NCI-H187 treated with DMSO at 0.1 percent for 48 hours (cell line): ENCODE measurements at places on chromosomes 4 and X.

GRCh38 chr4:41122309-41122708 is 92.0 kb downstream of the APBB2 start:
- DNase-seq: no peak

DNA sequence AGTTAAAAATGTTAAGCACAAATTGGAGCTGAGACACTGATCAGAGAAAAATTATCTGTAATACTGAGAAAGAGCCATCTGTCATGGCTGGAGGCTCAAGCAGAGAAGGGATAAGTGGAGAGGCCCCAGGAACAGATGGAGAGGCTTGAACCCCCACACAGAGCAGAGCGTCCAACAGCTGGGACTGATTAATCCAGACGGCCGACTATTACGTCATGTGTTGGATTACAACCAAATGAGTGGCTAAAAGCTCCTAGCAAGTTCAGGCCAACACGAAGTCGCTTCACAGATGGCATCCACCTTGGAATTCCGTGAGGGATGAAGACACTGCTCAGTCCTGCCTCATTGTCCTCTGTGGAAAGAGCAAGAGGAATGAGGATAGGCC is 57.7 kb upstream of the ATXN3L start:
- no peak for DNase-seq

GRCh38 chrX:47179928-47180255 is 13.7 kb upstream of the UBA1 start:
- DNase-seq: no peak

DNA sequence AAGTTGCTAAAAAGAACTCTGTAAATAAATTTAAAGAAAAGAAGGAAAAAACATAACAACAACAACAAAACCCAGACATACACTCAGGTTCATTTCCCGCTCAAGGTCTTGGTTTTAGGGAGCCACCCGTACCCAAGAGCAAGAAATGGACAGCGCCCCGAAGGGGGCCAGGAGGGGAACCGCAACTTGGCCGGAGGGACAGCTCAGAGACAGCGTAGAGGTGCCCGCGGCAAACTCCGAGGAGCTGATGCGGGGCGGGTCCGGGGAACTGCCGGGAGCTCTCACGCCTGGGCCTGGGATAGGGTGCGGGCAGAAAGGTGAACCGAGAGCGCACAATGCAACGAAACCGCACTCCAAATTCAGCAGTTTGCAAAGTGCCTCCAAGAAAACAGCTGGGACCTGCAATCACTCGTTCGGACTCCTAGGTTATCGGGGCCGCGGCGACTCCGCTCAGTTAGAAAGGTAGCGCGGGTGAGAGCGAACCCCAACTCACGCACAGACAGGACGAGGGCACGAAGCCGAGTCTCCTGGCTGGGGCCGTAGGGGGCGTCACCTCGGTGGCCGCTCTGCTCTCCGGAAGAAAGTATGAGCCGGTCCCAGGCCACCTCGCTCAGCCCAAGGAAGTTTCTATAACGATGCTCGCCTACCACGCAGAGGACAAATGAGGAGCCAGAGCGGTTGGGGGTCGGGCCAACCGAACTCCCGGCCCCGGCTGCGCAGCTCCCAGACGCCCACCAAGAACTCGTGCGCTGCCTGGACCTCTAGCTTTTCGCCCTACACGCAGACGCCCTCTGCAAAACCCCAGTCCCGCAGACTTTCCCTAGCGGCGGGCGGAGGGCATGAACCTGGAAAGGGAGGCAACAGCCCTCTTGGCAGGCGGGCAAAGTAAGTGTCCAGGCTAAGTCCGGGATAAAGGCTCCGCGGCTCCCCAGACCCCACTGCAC is 1.4 kb downstream of the NDNF start:
- no peak for DNase-seq

GRCh38 chr4:3355266-3355748 is 62.5 kb downstream of the RGS12 start:
- no peak for DNase-seq

GRCh38 chrX:130321550-130321949 is 18.2 kb upstream of the SLC25A14 start:
- no peak for DNase-seq

DNA sequence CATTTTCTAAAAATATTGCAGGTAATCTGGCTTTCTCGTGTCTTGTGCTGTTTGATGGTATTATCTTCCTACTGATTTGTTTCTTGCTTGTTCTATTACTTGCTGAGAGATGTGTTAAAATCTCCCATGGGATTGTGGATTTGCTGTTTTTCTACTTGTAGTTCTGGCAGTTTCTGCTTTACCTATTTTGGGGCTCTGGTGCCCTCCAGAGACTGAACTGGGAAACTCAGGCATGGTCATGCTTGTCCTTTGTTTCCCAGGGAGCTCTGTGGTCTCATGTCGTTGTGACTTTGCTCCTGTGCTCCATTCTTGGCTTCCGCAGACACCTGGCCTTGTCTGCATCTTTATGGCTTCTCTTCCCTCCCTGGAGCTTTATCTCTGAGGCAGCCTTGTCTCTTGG is 39.5 kb downstream of the NSD2 start:
- DNase-seq: no peak

DNA sequence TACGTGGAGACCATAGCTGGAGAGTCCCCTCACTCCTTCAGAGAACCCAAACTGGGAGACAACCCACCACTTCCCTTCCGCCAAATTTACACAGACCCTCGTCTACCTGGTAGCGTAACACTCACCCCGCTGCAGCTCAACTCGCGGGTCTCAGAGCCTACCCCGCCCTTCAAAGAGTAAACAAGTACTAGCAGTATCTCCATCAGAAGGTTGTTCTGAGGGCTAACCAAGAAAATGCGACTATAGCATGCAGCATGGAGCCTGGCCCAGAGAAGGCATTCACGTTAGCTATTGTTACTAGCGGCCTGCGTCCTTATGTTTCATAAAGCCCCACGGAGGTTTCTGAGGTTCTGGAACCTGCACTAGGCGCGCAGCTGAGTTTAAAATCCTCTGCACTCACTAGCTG is 531 bp upstream of the MANBA start:
- no peak for DNase-seq

DNA sequence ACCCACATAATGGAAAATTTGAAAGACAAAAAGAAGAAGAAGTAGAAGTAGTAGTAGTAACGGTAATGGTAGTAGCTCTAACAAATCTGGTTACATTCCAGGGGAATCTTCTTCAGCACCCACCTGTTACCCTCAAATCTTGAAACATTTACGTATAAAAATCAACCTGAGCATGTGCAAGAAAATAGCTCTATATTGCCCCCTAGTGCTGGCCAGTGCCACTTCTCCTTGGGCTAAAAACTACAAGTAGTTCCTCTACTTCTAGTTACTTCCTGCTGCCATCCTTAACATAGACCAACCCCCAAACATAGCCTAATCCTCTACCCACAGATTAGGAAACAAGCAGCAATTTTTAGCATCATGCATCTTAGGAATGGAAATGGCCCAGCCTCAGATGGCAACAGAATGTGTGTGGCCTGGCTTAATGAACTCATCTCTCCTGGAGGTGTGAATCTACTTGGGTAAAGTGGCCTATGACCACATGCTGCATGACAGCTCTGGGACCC is 3.1 kb downstream of the PDGFC start:
- DNase-seq: no peak

DNA sequence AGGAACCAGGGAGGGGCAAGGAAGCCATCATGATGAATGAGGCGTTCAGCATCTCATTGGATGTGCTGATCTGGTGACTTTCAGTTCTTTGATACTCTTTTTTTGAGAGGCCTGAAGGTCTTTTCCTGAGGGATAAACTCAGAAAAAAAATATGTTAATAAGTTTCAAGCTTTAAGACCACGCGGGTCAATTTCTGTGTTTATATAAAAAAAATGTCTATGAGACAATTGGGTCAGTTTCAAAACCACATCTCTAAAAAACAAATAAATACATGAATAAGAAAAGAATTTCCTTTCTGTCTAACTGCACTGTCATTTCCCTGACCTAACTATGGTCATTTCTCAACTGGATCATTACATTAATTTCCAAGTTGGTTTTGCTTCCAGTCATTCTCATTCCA is 62.6 kb downstream of the TRIML1 start:
- no peak for DNase-seq

- DNase-seq: no peak
Measured at GRCh38 chr4:34878961-34879360, 1365.4 kb downstream of the ARAP2 start.

GRCh38 chr4:138804711-138805110 is 210.9 kb upstream of the NOCT start:
- no peak for DNase-seq

- DNase-seq: no peak
Measured at GRCh38 chr4:84394386-84394785, 104.7 kb downstream of the NKX6-1 start.
